Neural crest cell (in vitro differentiated cells): ENCODE measurements at places on chromosomes 2 and 18.

- no peak for DNase-seq
These were observed 144.9 kb downstream of the CERS6 start for GRCh38 chr2:168600949-168601348.

DNA sequence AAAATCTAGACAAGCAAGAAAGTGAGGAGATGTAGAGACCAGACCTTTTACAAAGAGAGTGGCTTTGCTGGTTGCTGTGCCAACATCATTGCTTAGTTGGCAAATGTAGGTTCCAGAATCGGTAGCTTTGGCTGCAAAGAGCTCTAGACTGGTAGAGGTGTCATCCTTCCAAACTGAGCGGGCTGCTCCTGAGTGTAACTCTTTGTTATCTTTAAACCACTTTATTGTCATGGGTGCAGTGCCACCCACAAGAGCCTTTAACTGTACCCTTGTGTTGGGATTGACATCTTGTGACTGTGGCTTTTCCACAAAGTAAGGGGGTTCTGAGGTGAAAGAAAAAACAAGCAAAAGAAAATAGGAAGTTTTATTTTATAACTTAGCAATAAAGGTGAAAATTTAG is 77.2 kb downstream of the TTN start:
- no peak for DNase-seq

- peak; percentile 21 for DNase-seq
These were observed 34.6 kb downstream of the PRPF40A start for GRCh38 chr2:152682663-152683062.

DNA sequence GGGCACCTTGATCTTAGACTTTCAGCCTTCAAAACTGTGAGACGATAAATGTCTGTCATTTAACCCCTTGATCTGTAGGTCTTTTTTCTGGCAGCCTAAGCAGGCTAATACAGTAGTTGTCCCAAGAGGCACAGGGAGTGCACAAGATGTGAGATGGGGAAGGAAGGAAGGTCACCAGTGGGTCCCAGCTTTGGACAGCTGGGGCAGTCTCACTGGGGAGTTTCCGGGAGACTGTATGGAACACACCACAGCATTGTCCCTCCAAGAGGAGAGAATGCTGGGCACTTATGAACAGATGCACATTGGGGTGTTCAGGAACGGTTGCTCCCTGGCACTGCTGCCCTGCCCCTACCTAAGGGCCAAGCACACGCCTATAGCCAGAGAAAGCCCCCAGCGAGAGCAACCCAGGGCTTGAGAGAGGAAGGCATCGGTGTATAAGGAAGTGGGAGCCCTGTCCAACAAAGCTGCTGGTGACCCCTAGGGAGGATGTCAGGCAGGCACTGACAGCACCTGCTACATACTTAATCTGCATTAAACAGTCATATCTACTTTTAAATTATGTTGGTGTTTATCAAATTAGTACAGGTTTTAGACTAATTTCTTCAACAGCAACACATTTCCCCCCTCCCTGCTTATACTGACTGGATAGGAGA is 11.6 kb upstream of the NCK2 start:
- DNase-seq: no peak

DNA sequence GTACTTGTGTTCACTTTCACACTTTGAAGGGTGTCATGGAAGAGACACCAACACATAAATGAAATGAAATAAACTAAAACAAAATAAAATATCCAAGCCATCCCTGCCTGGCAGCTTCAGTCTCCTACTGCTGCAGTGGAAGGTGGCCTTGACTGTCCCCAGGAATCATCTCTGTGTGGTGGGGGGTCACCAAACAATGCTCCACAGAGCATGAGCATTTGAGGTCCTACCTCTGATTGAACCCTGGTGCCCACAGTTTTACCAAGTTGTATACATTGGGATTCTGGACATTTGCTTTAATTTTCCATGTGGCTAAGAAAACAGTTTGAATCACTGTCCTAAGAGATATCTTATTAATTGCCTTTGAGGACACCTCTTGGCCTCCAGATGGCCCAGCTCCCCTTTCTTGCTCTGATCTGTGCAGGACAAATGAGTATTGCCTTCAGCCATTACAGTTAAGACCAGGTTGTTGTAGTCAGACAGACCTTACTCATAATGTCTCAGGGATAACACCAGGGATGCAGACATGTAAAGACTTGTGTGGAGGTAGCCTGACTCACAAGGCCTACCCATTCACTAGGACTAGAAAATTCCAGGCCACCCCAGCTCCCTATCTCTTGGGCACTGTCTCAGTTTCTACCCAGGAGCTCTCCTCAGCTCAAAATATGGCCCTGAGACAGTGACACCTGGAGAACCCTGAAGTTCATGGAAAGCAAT is 195.0 kb downstream of the MYCN start:
- no peak for DNase-seq

DNA sequence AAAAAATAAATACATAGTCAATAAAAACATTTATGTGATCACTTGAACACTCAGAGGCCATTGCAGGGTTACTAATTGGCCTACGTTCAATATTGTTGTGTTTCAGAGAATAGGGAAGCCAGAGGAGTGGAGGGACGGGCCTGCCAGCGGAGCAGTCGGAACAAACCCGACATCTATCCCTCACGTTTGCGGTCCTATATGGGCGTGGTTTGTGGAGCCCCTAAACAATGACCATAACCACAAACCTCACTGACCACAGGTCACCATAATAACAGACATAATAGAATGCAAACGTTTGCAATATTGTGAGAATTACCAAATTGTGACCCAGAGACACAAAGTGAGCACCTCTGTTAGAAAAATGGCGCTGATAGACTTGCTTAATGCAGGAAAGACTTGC is 19.5 kb upstream of the ZNF516 start:
- DNase-seq: no peak

- no peak for DNase-seq
These were observed 382.6 kb downstream of the CDH2 start for GRCh38 chr18:27794181-27794926.

- DNase-seq: no peak
These were observed 79.6 kb upstream of the LCLAT1 start for GRCh38 chr2:30367232-30368070.

DNA sequence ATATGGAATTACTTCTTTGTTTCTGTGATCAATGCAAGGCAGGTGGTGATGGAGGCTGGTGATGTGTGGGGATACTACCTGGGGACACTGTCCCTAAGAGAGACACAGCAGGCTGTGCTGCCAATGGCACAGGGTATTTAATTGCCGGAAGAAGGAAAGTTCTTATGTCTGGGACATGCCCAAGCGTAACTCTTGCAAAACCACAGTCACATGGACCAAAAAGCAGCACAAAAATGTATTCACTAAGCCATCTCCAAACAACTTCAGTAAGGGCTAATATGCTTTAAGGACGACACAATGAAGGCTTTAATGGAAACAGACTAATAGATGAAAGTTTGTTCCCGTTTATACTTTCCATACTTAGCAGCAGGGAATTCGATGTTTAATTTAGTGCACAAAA is 49.7 kb upstream of the AP1S3 start:
- DNase-seq: no peak

GRCh38 chr2:216144857-216145256 is 35.7 kb downstream of the XRCC5 start:
- no peak for DNase-seq

DNA sequence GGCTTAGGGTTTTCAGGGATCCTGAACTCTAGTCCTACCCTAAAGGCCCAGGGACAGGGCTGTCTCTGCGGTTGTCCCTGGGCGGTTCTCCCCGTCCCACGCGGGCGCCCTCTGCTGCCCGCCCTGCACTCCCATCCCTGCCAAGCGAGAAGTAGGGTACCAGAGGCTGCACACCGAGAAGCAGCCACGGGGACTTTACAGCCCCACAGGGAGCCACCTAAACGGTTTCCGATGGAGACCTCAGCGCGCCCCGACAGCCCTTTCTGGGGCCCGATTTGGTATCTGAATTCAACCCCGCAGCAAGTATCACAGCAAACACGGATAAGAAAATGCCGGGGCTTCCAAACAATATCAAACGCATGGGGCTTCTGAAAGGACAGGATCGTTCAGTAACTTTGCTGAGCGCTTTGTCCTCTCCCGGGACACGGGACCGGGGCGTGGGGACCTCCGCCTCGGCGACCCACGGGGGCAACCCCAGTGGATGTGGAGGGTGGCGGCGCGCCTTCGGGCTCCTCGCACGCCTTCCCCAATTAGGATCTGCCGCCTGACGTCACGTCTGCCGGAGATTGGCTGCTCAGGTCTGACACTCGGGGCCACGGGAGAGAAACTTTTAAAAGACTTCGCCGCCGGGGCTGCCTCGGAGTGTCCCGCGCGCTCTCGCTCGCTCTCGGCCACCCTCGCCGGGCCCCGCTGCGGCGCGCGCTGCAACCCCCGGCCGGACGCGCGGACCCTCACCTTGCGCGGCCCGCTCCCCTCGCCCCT is at the start of gene LTBP1:
LTBP1 (plus strand) TSS at position 640 of the 762 bp plus-strand sequence. CDS start 372 bp downstream, outside the sequence.
- peak; percentile 62 for DNase-seq

DNA sequence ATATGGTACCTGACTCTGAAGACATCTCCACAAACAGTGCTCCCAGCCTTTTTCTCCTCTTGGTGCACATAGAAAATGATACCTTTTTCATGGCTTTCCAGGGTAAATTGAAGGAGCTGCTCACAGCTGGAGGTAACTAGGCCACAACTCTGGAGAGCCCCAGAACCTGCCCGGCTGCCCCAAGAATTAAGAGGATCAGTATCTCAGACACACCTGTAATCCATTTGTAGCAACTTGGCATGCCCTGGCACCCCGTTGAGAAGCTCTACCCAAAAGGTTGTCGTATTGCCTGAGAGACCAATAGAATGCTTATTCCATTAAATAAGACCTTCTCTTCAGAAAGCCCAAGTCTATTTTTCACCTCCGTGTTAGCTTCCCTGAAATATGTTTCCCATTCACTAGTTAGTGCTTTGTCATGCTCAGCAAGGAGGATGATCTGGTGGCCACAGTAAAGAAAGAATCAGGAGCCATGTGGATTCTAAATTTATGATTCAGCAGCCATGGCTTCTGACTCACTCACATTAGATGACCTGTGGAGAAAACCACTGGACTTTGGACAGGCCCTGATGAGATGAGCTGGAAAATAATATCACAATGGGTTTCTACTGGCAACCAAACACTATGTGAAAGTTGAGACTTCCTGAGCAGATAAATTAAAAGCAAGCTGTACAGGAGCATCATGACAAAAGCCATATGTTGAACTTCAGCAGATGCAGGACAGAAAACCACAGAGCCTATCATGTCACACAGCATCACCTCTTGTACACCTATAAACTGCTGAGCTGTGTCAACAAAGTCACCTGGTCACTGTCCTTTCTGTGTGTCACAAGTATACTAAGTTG is 253.3 kb upstream of the OSR1 start:
- no peak for DNase-seq
